ENCODE measurements at places on chromosomes 6 and 20.

- no peak for DNase-seq
Observed at GRCh38 chr6:113629256-113629655, 227.9 kb upstream of the MARCKS start.

- DNase-seq, result no peak
Observed at GRCh38 chr20:43563991-43564390, 5.2 kb downstream of the SGK2 start.

DNA sequence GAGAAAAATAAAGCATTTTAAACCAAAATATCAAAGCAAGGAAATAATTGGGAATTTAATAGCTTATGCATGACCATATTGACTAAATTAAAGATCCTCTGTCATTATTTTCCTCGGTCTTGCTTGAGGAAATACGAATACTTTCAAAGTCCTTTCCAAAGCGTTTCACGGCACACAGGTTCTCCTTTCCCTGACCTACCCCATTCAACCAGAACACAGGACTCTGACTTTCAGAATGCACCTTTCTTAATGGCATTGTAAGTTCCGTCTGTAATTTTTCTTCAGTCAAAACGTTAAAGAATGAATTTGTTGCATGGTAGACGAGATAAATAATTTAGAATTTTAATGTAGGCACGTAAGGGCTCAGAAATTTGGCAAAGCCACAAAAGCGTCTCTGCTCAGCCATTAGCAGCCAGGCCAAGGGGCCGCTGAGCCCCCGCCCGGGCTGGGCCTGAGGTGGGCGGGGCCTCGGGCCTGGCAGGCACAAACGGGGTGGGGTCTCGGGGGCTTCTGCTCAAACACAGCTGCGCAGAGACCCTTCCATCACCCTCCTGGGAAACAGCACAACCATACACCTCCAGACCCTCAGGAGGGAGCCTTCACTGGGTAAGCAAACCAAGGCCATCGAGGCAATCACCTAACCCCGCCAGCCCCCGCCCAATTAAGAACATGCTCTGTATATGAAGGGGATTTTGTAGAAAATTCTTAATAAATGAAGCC, 3.4 kb downstream of the NEDD9 start:
- DNase-seq, result no peak

DNA sequence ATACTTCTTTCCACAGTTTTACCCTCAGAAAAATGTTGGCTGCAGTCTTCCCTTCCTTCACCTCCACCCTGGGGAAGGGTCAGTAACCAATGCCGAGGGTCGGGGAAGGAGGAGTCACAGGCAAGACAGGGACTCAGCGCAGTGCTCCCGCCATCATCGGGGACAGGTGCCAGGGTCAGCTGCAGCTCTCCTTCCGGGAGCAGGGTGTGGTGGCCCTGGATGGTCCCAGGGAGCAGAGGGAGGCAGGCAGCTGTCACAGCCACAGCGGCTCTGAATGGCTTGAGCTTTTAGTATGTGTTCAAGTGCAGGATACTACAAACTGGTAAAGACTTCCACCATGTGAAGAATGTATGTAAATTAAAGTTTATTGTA, 26.0 kb upstream of the PI16 start:
- DNase-seq, result peak; percentile 52

DNA sequence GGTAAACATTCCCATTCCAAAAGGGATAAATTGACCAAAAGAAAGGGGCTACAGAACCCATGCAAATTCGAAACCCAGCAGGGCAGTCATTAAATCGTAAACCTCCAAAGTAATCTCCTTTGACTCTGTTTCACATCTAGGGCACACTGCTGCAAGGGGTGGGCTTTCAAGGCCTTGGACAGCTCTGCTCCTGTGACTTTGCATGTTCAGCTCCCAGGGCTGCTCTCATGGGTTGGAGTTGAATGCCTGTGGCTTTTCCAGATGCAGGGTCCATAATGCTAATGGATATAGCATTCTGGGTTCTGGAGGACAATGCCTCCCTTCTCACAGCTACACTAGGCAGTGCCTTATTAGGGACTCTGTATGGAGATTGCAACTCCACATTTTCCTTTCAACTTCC, 211.9 kb upstream of the MANEA start:
- no peak for DNase-seq

- peak; percentile 35 for DNase-seq
Observed at GRCh38 chr20:60011512-60012507, 53.6 kb downstream of the CDH26 start.

- DNase-seq, result no peak
Observed at GRCh38 chr6:47188588-47189021, 121.1 kb downstream of the TNFRSF21 start.

DNA sequence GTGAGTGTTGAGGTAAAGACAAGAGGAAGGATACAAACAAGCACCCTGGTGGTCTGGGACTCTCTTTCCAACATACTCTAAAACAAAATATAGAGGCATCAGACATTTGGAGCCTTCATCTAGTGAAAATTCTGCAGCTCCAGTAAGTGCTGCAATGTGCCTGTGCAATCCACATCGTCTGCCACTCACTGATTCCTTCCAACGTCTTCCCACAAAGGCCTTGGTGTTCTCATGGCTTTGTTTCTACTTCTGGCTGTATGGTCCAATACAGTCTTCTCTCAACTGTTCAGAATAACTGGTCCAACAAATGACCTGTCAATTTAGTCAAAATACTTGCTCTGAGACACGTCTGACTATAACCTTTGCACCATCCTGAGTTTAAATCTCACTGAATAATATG, 125.8 kb downstream of the MAP7 start:
- DNase-seq, result no peak

GRCh38 chr6:91013511-91013910, 426.6 kb upstream of the MAP3K7 start:
- DNase-seq, result no peak

- DNase-seq, result no peak
Observed at GRCh38 chr6:104702126-104702841, 157.4 kb downstream of the HACE1 start.

DNA sequence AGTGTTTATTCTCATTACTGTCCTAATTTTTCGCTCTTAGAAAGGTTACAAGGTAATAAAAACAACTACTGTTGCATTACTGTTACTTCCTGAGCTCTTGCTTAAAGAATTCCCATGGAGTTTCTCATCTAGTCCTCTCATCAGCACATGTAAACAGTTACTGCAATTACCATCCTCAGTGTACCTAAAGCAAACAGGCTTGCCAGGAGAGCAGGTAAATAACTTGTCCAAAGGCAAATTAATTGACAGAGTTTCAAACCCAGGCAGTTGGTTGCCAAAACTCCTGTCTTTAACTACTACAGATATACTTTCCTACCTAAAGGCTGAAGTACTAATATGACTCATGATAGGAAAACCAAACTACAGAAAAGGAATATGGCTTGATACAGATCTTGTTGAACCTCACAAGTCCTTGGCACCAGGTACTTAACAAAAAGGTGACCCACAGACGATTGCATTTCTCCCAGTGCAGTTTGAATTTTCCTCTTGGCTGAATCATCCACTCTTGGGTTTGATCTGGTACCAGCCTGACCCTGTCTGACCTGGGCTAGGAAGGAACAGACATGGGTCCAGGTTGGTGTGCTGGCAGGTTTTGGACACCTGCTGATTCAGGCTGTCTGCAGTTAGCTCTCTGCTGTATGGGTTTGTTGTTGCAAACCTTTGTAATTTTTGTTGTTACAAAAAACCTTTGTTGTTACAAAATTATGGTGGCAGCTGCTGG, 153.0 kb downstream of the CFAP61 start:
- DNase-seq, result peak; percentile 75

DNA sequence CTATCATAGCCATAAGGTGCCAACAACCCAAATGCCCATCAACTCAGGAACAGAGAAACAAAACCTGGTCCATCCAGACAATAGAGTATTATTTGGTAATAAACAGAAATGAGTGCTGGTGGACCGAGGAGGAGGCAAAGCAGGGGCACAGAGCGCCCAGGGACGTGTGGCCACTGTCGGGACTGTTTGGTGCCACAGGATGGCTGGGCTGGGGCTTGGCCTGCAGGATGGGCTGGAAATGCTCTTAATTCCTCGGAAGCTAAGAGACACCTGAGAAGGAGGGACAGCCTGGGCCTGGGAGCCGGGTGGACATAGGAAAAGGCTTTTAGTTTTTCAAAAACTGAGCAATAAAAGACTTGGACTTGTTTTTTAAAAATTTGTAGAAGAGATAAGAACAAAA, 216.4 kb downstream of the DLL1 start:
- no peak for DNase-seq

DNA sequence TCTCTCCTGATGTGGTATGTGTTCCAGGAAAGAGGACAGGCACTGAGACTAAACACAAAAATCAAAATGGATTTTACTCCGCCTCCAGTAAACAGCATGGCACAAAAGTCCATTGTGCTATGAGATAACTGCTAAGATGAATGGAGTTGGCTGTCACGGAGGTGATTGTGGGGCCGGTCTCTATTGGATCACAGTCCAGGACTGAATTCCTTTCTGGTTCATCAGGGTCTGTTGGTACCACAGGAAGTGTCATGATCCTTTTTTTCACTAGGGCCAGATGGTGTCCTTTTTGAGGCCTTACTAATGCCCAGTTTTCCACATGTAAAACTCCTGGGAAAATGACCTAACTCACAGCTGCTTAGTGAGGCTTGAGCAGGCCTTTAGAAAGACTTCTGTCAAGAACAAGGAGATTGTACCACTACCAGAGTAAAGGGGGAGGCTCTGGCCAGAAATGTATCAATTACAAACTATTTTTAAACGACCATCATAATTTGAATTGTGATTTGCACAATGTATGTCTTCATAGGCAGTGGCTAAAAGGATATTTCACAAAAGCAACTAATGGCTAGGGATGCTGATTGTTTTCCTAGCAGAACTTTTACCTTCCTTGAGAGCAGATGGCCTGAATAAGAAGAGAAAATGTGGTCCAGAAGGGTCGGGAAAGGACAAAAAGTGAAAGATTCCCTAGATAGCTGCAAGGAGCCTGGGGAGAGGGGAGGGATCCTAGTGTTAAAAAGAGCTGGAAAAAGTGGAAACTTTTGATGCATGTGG, 192.2 kb upstream of the POU3F2 start:
- DNase-seq, result no peak

DNA sequence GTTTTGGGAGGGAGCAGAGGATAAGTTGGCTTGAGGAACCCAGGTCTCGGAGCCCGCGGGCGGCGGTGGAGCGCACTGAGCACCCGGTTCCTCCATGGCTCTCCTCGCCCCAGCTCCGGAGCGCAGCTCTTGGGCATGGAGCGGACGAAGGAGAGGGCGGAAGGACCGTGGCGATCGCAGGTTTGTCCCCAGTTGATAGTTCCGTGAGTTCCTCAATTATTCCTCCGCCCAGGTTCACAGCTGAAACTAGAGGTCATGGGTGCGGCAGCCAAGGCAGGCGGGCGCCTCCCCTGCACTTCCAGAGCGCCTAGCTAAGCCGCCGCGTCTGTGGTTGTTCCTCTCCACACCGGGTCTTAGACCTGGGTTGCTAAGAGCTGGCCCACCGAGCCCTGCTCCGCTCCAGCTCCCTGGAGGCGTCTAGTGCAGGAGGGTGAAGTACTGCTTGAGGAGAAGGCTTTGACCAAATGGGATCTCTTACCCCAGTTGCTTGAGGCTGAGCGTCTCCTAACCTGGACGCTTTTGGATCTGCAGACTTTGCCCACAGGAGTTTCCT, at the start of gene HTR1B:
TSS of gene HTR1B (minus strand) at position 184 of the 553 bp plus-strand sequence. CDS start at position 96, 88 bp downstream.
- no peak for DNase-seq

DNA sequence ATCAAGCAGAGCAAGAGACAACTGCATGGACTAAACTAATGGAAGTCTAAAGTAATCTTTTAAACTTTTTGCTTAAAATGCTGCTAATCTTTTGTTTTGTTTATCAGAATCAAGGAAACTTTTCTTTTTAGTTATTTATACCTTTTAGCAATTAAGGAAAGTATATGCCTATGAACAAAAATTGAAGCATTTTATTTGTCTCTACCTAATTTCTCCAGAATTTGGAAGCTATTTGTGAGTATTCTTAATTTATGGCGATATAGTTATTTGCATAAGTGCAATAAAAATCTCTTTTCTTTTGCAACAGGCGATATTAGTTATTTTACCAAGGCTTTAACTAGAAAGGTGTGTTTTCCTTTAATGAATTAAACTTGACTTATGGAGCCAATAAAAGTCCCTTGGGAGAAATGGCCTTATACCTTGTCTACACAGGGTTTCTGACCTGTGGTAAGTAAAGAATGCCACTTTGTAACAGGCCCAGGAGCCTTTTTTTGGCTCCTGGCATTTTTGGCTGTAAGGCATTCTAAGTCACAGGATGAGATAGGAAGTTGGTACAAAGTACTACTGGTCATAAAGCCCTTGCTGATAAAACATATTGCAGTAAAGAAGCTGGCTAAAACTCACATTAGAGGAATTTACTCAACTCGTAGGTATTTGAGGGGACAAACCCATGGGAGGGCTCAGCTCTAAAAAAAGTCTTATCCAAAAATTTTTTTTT, 37.2 kb downstream of the TMEM14A start:
- DNase-seq, result no peak

DNA sequence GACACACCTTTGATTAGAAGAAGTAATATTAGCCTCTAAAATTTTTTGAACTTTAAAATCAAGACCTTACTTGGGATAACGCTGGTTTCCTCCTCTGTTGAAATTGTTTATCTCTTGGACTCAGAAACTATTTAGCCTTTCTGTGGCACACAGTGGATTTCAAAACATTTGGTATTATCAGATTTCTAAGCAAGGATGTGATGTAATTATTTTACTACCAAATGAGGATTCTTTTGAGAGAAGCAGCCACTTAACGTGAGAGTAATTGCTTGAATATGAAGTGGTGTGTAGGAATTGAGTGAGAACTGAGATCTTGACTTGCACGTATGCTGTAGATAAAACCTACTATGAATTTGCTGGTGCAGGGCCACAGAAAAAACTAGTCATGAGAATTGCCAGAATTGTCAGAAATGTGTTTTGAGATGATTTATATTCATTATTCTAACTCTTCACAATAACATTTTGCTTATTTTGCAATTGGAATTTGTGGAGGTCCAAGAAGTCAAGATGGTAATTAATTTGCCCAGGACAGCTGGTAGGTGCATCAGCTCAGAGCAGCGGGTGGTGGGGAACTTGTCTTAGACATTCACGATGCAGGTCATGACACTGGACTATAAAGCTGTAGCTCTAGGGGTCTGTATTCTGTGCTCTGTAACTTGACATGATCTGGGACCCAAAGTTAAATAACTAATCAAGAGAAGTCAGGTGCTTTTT, 53.4 kb downstream of the AKAP12 start:
- no peak for DNase-seq

DNA sequence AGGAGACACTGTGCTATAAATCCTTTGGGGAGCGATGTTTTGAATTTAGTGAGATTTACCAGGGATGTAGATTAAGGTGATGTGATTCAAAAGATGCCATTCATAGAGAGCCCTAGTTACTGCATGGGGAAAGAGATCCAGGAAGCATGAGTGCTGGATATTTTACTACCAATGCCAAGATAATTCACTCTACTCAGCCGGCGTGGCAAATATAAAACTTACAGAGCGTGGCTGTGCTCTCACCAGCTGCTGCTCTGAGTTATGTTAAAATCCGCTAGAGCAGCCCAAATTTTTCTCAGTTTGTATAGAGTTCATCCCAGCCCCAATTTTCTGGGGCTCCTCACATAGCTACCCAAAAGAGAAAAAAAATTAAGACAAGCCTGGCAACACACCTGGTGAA, 48.6 kb downstream of the BFSP1 start:
- no peak for DNase-seq

DNA sequence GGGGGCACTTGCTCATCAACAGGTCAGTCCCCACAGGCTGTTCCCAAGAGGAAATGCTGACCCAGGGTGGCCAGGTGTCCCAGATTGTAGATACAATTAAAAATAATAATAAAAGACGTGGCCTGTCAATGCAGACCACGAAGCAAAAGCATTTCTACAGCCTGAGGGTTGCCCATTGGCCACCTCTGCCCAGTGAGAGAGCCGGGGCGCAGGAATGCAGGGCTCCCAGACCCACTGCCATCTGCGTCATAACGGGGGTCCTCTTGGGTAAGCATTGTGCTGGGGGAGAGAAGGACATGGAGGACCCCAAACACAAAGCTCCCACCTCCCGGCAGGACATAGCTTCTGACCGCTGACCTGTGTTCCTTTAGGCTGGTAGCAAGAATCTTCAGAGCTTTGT, 22.9 kb upstream of the AFDN start:
- no peak for DNase-seq
